ENCODE measurements at places on chromosomes 11 and 22. TPM values are rescaled to one million over a fixed set of nuclear protein-coding genes. Genes with fewer than 3 reads are reported as not detected.

DNA sequence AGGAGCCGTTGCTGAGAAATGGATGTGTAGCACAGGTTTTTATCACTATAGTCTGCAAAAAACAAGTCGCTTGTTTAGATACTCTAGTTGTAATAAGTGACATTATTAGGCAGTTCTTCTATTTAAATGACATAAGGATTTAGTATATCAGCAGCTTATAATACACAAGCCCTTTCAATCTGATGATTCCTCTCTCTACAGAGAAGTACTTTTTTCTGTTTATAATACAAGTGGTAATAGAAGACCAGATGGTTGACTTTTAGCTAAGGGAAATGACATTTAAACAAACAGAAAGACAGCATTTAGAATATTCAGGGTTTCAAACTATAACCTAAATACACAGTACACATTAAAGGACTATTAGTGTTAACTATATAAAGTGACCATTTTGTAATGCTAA is 60.4 kb downstream of the IMMP1L start:
- no peaks in the 10 kb centered on the region for H3K27me3 ChIP-seq
- H3K4me3 ChIP-seq, result no peak overlapping the region
- H3K36me3 ChIP-seq, result peaks cover 21% of the 10 kb centered on the region
- no peak for DNase-seq
- H3K27ac ChIP-seq, result no peak overlapping the region

DNA sequence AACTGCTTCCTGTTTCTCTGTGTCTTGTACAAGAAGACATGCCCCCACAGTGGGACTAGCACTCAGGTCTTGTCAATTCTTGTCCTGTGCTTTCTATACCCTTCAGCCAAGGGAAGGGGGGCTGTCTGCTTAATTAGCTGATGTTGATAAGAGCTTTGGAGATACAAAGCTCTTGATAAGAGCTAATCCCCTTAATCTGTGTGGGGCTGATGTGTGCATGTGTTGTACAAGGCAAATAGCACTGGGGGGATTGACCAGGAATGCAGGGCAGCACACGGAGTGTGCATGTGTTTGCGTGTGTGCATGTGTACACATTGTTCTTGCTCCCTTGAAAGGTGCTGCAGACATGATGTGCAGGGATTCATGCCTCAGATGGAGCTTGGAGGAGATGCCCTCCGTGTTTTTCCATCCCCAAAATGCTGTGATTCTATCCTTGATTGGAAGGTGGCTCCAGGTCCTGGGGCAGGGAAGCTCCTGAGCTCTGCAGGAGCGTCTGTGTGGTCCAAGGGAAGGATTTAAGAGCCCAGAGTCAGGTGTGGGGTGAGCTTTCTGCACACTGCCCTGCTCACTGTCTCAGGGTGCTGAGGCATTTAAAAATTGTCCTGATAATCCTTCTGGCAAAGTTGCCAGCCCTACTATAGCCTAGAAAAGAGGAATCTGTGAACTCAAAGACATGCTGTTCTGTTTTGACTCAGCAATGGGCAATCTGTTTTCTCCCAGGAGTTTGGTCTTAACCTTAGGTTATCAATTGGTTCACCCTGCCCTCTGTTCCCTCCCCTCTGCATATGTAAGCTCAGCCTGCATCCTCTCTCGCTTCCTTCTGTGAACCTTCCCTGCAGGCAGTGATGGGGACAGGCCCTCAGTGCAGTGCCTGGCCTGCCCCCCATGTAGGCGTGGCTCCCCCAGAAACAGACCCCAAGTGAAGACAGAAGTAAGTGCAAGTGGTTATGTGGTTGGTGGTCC is 102.0 kb downstream of the GRIK4 start:
- no peak overlapping the region for H3K4me3 ChIP-seq
- no peaks in the 10 kb centered on the region for H3K4me1 ChIP-seq
- H3K36me3 ChIP-seq, result no peaks in the 10 kb centered on the region
- no peak for DNase-seq
- no peaks in the 10 kb centered on the region for H3K27me3 ChIP-seq
- H3K27ac ChIP-seq, result peak overlapping the region; percentile 38

GRCh38 chr22:36998620-36999351 is 20.5 kb downstream of the TST start:
- DNase-seq, result no peak
- no peaks in the 10 kb centered on the region for H3K27me3 ChIP-seq
- H3K4me3 ChIP-seq, result no peak overlapping the region
- H3K27ac ChIP-seq, result no peak overlapping the region
- H3K36me3 ChIP-seq, result no peaks in the 10 kb centered on the region

- H3K4me3 ChIP-seq, result no peak overlapping the region
- peak overlapping the region; percentile 21 for H3K27ac ChIP-seq
These were observed 13.5 kb upstream of the TMA7B start for GRCh38 chr22:39946503-39947219.

GRCh38 chr11:11981840-11982239 is 26.6 kb downstream of the DKK3 start:
- H3K4me3 ChIP-seq, result no peak overlapping the region
- H3K27me3 ChIP-seq, result no peaks in the 10 kb centered on the region
- peaks cover 46% of the 10 kb centered on the region for H3K4me1 ChIP-seq

Gene OR52E8
- not detected for total RNA-seq

- H3K4me3 ChIP-seq, result no peak overlapping the region
- no peak overlapping the region for H3K27ac ChIP-seq
- H3K27me3 ChIP-seq, result no peaks in the 10 kb centered on the region
- H3K36me3 ChIP-seq, result no peaks in the 10 kb centered on the region
- H3K4me1 ChIP-seq, result no peaks in the 10 kb centered on the region
- no peak for DNase-seq
These were observed 740.9 kb upstream of the LRRC4C start for GRCh38 chr11:42200311-42200710.

Gene SYT8
- 63.3 TPM for total RNA-seq

Gene PGA5
- total RNA-seq, result 0.22 TPM

DNA sequence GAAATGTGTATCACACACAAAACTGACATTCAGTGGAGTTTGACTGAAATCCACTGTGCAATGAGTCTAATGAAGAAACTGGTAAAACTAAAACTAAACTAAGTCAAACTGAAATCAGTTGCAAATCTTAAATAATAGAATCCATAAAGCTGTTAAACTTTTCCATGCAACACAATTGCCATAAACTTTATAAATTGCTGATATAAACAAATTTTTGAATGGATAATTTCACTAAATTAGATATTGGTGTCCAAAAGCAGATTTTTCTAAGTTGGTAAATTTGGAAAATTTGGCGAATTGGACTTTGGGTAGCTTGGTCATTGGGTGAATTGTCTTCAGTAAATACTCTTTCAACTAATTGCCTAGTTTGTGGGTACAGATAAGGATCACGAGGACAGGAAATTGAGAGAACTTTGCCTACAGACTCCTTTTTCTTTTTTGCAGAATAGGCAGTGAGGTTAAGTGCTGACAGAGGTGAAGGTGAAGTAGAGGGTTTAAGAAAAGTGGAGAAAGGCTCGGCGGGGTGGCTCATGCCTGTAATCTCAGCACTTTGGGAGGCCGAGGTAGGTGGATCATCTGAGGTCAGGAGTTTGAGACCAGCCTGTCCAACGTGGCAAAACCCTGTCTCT is 12.8 kb downstream of the MRPL17 start:
- no peaks in the 10 kb centered on the region for H3K27me3 ChIP-seq
- H3K4me3 ChIP-seq, result no peak overlapping the region
- no peaks in the 10 kb centered on the region for H3K4me1 ChIP-seq
- no peak overlapping the region for H3K27ac ChIP-seq
- H3K36me3 ChIP-seq, result no peaks in the 10 kb centered on the region
- no peak for DNase-seq

All from esophagus squamous epithelium (tissue), 5 donors.